ENCODE measurements at places on chromosomes 6 and 20.

GRCh38 chr6:37104824-37105147 is 65.2 kb upstream of the PIM1 start:
- DNase-seq, result no peak

GRCh38 chr6:73577676-73578075 is 56.8 kb upstream of the EEF1A1 start:
- DNase-seq, result no peak

- DNase-seq, result no peak
These were observed 11.4 kb upstream of the PDE10A start for GRCh38 chr6:165674155-165675029.

GRCh38 chr6:10184371-10185227 is 230.3 kb downstream of the TFAP2A start:
- DNase-seq, result no peak

DNA sequence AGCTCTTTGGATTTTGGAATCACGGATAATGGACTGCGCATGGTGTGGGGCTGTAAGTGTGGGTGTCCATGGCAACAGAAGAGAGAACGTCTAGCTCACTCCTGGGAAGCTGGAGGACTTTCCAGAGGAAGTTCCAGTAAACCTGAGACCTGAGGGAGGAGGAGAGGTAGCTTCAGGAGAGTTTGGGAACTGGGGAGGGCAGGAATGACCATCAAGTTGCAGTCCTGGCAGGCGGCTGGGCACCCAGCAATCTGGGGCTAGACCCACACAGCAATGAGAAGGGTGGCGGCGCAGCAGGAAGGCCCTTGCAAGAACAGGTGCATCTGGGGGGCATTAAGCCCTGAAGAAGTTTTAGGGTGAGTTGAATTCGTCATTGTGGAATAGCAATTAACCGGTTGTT is 95.9 kb downstream of the FOXC1 start:
- DNase-seq, result no peak

- peak; percentile 26 for DNase-seq
These were observed 43.3 kb upstream of the MRPS10 start for GRCh38 chr6:42260972-42261371.

GRCh38 chr6:158255989-158256601 is 56.2 kb upstream of the TULP4 start:
- DNase-seq, result no peak

GRCh38 chr20:3003416-3003815 is 40.0 kb upstream of the GNRH2 start:
- DNase-seq, result no peak

- DNase-seq, result no peak
These were observed 92.7 kb downstream of the DACT2 start for GRCh38 chr6:168226902-168227318.

DNA sequence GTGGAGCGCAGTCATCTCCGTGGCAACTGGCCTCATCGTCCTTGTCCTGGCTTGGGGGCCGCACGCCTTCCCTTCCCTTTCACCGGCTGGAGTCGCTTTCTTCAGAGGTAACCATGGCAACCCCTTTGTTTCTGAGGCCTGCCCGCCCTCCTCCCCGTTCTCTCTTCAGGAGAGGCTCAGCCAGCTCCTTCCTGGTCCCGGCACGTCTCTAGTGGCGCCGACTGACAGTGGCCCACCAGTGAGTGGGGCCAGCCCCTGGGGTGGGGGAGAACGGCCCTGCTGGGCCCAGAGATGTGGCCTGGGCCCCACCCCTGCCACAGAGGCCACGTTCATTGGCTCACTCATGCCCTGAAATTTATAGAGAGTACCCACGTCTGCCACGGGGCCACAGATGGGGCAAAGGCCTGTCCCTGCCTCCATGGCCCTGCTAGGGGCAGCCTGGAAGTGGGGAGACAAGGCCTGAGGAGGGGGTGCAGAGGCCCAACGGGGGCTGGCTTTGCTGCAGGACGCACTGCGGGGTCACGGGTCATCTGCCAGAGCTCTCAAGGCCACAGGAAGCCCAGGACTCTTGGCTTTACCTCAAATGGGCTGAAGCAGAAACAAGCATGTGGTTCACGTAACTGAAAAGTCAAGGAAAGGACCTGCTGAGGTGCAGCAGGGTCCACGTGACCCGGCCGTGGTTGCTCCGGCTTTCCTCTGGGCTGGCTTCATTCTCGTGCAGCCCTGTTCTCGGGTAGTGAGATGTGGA is 1.4 kb upstream of the OSBPL2 start:
- DNase-seq, result no peak

DNA sequence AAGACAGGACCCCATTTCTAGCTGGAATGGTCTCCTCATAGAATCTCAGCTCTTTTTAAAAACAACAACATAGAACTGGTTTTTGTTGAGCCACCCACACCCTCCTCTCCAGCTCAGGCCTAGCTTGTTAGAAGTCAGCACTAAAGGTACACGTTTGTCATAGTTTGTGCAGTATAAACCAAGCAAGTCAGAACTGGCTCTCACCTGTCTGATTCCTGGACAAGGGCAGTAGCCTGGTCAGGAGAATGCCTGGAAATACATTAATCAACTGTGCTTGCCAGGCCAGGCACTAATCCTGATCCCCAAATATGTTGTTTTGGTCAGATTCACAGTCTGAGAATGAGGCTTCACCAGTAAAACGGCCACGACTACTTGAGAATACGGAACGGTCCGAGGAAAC is 296.7 kb downstream of the ZFAND3 start:
- no peak for DNase-seq

DNA sequence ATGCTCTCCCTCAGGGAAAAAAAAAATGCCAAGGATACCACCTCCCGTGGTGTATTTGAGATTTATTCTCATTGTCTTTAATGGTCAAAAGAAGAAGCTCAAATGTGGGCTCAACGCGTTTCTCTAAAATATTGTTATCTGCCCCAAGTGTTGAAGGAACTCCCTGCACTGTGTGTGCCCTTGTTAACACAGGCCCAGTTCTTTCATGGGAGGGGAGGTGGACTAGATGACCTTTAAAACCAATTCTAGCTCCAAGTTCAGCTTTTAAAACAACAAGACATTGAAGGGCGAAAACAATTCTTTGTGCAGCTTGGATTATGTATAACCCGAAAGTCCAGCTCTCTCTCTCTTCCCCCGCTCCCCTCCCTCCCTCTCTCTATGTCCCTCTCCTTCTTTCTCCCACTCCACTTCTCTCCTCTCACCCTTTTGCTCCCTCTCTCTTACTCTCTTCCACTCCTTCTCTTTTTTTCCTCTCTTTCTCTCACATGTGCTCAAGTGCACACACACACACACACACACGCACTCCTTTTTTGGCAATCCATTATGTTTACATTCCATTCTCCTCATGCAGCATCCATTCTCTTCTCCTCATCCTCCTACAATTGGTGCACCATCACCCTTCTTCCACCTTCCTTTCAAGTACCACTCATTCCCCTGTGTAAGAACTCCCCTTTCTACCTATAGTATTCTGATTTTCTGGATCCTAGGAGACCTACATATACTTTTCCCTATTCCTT is 8.5 kb downstream of the HLA-DMB start:
- no peak for DNase-seq

- DNase-seq, result no peak
These were observed 64.9 kb upstream of the PAX1 start for GRCh38 chr20:21640556-21640955.

- DNase-seq, result peak; percentile 84
These were observed 942 bp downstream of the HLA-E start for GRCh38 chr6:30490026-30490876.

DNA sequence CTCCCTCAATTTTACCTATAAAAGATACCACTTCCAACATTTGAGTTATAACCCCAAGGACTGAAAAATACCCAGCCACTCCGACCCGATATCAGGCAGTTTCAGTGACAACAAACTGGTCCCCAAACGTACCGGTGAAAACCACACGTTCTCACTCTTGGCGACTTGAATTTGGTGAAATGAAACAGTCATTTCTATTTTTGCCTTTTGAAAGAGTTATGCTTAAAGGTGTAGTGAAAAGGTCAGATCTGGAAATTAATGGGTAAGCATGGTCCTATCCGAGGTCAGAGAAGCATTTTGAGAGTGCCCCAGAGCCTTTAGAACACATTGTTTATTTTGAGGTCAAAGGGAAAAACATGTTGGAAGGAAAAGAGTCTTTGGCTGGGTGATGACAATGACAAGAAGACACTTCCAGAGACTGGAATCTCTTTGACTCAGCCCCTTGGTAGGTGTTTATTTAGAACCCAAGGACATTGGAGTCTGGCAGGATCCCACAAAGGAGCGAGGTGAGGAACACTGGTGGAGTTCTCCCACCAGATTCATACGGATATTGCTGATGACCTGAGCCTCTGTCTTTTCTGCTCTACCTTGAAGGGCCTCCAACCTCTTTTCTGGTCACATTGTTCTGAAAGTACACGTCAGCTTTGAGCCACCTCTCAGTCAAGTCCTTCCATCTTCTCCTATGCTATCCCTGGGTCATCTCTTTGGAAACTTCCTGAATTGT is 235.0 kb downstream of the GMPR start:
- DNase-seq, result no peak

DNA sequence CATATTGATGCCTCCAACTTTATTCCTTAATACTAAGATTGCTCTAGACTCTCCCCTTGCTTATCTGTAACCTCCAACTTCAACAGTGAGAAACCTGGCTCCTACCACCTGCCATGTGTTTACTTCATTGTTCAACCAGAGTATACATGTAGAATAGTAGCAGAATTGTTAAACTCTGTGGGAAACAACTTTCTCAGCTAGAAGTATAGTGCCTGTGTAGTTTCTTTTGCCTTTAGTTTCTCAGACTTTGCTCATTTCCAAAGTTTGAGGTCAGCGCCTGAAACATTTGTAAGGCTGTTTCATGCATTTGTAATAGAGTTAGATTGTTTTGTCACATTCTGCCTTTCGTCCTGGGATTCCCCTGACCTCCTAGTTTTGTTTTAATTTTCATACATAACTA is 34.9 kb upstream of the HECA start:
- DNase-seq, result no peak

- DNase-seq, result no peak
These were observed 44.3 kb upstream of the BCLAF1 start for GRCh38 chr6:136333824-136334464.

- no peak for DNase-seq
These were observed 85.2 kb downstream of the FKBP5 start for GRCh38 chr6:35603326-35604202.

- DNase-seq, result no peak
These were observed 360.3 kb downstream of the BTBD9 start for GRCh38 chr6:38279423-38279822.

GRCh38 chr6:28542440-28543296 is 17.0 kb downstream of the GPX5 start:
- peak; percentile 31 for DNase-seq

DNA sequence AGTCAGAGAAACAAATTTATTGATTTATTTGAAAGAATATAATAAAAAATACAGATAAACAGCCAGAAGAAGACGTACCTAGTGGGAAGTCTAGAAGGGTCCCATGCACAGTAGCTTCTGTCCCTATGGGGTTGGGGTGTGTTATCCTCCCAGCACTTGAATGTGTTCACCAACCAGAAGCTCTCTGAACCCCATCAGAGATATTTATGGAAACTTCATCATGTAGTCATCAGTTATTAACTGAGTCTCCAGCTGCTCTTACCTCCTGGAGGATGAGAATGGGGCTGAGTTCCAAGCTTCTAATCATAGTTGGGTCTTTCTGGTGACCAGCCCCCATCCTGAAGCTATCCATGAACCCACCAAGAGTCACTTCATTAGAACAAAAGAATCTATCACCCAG is 15.4 kb upstream of the USP45 start:
- DNase-seq, result no peak

DNA sequence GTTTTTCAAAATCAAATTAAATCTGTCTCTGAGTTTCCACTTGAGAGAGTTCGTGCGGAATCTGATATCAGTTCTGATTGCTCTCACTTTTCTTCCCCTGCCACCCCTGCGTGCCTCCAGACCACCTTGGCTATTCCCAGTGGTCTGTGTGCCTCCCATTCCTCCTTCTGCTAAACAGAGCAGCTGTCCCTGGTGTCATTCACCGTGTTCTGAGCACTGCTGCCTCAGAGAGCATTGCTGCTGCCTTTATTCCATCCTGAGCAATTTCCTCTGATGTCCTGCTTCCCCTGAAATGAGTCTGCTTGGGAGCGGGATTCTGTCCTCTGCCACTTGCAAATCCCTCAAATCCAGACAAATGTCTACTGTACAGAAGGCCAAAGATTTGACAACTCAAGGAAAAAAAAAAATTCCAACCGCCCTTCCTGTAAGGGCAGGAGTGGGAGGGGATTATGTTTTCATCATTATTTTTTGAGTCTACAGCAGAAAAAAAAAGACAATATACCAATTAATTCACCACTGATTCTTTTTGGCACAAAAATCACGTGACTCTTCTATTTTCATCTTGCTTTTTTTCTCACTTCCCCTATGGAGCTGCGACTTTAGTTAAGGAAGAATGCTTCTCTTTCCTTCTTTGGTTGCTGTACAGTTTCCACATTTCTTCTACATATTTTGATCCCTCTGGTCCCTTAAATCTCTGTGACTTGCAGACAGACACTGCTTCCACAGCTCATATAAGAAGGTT is 833.0 kb downstream of the EPHA7 start:
- DNase-seq, result no peak

GRCh38 chr6:37709932-37710555 is 12.4 kb upstream of the MDGA1 start:
- DNase-seq, result no peak

DNA sequence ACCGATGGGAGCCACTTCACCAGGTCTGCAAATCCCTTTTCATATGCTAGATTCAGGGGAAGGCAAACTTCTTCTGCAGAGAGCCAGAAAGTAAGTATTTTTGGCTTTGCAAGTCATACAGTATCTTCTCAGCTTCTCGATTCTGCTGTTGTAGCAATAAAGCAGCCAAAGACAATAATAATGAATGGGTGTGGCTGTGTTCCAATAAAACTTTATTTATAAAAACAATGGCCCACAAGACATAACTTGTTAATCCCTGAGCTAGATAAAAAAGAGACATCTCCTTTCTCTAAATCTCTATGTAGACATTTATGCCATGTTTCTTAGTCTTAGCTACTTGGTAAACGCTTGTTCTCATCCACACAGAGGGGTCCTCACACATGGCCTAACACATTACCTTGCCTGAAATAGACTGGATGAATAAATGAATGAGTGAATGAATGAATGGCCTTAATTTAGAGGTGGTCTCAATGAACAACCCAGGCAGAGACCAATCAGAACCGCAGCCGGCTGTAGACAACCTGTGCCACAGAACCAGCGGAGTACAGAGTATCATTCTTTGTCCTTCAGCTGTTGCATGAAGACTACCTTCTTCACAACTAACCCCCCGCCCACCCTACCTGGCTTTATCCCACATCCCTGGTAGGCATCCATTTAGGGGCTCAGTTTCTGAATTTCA is 13.5 kb upstream of the PREX1 start:
- no peak for DNase-seq

GRCh38 chr6:12865671-12866181 is 149.2 kb downstream of the PHACTR1 start:
- DNase-seq, result no peak

DNA sequence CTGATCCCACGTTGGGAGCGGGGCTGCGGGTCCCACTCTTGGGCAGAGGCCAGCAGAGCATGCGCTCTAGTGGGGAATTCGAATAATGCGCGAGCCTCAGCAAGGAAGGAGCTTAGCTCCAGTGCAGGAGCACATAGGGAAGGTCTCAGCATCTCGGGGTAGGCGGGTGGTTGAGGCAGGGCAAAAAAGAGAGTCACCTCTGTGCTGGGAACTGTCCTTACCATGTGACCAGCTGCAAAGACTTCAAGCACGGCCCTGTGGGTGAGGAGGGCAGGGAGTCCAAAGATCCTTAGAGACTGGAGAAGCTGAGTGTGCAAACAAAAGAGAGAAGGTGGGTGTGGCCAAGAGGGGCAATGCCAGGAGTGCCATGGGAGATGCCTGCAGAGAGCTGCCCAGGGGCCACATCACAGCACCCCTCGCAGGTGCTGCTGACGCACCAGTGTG is 79.2 kb upstream of the CD93 start:
- DNase-seq, result no peak

Measured in CD4-positive, alpha-beta T cell (primary cell).